Thoracic aorta (tissue), 2 donors: ENCODE measurements at places on chromosomes 1 and 21.

DNA sequence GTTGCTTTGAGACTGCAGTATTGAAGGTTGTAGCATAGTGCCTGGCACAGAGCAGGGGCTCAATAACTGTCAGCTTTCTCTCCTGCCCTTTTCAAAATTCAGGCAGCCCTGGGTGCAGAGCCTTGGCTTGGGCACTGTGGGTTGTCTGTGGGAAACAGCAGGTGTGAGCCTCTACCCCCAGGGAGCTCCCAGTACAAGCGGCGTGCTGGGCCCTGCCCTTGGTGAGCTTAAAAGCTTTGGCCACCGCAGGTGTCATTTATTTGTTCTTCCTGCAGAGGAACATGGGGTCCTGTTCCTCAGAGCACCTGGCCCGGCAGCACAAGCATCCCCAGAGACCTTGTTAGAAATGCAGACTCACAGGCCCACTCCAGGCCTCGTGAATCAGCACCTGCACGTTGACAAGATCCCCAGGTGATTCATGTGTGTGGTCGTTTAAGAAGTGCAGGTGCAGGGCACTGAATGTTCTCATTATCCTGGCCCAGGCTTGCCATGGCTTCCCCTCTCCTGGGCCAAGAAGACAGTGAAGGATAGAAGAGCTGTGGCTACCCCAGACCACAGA is 29.9 kb upstream of the IGSF21 start:
- H3K27me3 ChIP-seq = no peaks in the 10 kb centered on the region
- DNase-seq = no peak
- no peaks in the 10 kb centered on the region for H3K36me3 ChIP-seq

DNA sequence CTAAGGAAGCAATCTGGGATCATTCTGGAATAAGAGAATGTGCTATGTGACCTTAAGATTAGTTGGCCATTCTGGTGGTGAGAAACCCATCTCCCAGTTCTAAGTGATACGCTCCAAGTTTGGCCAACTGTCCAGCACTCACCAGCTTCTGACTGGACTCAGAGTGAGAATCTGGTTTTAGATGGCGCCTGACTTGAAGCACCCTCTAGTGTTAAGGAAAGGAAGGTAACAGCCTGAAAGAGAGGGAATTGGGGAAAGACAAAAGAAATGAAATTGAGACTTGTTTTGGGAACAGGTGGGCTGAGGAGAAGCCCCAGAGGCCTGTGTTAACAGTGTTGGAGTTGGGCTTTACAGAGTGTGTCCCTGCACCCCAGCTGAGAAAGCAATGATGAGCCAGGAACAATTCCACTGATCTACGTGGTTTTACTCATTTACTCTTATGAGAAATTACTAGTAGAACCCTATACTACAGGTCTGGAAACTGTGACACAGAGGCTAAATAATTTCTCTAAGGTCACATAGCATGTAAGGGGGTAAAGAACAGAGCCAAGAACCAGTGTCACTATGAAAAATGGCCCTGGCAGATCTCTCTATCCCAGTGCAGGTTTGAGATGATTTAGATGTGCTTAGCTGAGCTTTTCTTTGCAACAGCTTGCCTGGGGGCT is 9.3 kb upstream of the FCAMR start:
- H3K36me3 ChIP-seq = no peaks in the 10 kb centered on the region
- H3K27me3 ChIP-seq = no peaks in the 10 kb centered on the region
- no peak overlapping the region for H3K27ac ChIP-seq
- H3K4me3 ChIP-seq = no peak overlapping the region

DNA sequence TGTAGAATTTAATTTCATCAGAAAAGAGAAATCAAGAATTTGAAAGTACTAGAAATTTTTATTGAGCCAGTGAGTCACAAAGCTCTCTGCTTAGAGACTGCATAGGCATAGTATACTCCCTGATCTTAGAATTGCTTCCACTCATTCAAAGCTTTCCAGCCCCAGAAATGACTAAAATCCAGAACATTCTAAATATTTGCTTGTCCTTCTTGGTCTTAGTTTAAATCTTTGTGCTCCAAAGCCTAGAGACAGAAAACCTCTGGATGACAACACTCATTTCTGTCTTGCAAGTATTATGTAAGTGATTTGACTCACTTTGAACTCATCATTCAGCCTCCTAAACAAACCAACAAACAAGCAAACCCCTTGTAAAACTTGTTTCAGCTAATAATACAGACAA is 74.2 kb downstream of the PTPRC start:
- no peak overlapping the region for H3K4me3 ChIP-seq
- H3K27me3 ChIP-seq = no peaks in the 10 kb centered on the region
- DNase-seq = no peak
- H3K36me3 ChIP-seq = no peaks in the 10 kb centered on the region

DNA sequence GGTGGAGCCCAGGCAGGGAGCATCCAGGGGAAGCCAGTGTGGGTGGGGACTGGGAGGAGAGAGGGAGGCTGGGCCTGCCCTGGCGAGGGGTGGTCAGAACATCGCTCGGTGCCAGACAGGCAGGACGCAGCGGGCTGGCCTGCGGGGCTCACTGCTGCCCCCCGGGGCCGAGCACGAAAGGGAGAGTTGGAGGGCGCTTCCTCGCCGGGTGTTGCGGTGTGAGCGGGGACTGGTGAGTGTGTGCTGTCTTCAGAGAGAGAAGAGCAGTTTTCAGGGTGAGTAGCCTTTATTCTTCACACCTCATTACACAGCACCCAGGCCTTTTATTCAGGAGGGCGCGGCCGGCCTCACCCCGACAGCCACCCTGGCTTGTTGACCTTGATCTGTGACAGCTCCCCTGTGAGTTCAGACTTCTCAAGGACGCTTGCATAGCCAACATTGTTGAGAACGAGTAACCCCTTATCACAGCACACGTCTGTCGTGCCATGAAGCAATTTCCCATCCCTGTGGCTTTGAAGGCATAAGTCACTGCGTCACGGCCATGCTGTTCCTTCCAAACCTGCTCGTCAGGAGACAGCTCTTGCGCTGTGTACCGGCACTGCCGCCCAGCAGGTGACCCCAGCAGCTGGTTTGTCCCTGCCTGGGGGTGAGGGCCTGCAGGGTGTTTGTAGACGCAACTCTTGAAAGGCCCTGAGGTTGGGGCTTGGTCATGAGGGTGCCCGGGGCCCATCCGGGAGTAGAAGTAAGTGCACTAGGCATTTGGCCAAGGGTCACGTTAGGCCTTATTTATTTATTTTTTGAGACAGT is 54.6 kb downstream of the PRKCZ start:
- no peak for DNase-seq
- no peaks in the 10 kb centered on the region for H3K4me1 ChIP-seq
- H3K4me3 ChIP-seq = no peak overlapping the region

DNA sequence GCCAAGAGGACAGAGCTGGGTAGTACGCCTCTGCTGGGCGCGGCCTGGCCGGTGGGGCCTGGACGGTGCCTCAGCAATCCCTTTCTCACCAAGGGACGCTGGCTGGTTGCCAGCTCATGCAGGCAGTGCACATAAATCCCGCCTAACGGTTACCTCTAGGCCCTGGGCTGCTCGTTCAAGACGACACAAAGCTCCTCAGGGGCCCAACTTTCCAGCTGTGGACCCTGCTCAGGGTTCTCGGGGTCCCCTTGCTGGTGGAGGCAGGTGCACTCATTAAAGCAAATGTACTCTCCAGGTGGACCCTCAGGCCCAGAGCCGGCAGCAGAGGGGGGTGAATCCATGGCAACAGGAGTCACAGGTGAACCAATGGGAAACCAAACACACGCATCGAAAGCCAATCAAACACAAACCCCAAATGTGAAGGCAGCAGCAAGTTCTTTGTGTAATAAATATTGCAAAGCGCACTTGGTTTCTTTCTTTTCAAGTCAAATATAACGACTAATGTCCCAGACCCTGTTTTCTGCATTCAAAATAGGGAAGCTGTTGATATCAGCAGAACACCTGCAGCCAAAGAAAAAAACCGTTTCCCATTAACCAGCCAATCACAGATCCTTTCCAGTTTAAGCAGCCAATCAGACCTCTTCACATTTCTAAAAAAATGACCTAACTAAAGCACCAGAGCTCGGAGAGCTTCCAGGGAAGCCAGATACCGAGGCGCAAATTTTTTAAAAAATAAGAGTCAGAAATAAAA is 26.1 kb upstream of the CLSTN1 start:
- H3K4me1 ChIP-seq = no peaks in the 10 kb centered on the region
- H3K27ac ChIP-seq = no peak overlapping the region

DNA sequence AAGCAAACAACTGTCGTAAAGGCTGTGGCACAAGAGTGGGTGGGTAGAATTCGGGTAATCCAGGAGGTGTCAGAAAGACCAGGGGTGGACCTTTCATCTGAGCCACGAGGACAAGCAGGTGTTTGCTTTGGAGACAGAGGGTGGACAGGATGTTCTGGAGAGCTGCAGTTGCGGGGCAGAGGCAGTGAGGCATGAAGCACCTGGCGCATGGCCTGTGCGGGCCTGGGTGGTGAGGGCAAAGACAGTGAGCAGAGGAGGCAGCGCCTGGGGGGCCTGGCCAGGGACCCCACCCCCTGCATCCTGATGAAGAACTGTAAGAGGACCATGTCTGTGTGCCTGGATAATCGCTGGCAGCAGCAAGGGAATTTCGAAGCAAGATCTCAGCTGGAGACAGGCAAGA is 24.9 kb downstream of the KIF26B start:
- H3K4me1 ChIP-seq = no peaks in the 10 kb centered on the region
- DNase-seq = no peak
- no peaks in the 10 kb centered on the region for H3K27me3 ChIP-seq

DNA sequence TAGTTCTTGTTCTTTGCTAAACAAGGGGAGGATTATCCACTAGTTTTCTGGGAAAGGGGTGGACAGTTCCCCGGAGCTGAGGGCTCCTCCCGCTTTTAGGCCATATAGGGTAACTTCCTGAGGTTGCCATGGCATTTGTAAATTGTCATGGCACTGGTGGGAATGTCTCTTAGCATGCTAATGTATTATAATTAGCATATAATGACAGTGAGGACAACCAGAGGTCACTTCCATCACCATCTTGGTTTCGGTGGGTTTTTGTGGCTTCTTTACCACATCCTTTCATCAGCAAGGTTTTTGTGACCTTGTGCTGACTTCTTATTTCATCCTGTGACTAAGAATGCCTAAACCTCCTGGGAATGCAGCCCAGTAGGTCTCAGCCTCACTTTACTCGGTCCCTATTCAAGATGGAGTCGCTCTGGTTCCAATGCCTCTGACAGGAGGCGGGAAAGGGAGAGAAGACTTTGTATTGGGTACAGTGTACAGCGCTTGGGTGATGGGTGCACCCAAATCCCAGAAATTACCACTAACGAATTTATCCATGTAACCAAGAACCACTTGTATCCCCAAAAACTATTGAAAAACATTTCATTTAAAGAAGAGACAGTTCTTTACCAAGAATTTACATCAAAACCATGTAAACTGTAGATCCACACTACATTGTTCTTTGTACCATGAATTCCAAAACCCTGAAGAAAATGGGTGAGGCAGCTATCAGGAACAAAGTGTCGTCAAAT is 8.7 kb upstream of the SLC2A5 start:
- no peaks in the 10 kb centered on the region for H3K36me3 ChIP-seq
- no peak for DNase-seq
- no peak overlapping the region for H3K4me3 ChIP-seq
- no peaks in the 10 kb centered on the region for H3K4me1 ChIP-seq

DNA sequence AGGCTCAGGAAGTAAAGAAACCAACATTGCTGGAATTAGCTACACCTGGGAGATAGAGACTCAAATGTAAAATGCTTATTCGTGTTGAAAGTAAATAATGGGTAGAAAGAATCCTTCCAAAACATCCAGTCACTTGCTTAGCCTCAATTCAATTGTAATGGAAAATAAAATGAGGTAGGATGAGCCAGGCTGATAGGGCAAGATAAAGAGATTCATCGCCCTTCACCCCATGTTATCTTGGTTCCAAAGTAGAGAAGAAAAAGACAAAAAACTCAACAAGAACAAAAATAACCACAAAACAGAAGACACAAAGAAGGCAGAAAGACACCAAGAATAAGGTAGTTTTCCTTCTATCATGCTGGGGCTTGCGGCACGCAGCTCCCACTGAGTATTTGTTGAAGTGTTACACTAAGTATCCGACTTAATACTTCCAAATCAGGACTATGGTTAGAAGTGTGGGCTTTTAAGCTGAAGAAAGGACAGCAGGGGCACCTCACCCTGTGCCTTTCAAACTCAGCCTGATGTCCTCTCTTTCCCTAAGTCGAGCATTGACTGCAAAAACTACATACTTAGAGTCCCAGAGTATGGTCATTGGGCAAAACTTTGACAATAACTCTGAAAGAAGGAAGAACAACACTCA is 202.1 kb downstream of the VAV3 start:
- H3K4me3 ChIP-seq = no peak overlapping the region
- no peaks in the 10 kb centered on the region for H3K27me3 ChIP-seq
- DNase-seq = no peak
- no peaks in the 10 kb centered on the region for H3K36me3 ChIP-seq

GRCh38 chr1:69126796-69127195 is 440.9 kb upstream of the LRRC7 start:
- no peak overlapping the region for H3K4me3 ChIP-seq
- no peaks in the 10 kb centered on the region for H3K36me3 ChIP-seq
- H3K4me1 ChIP-seq = no peaks in the 10 kb centered on the region
- H3K27ac ChIP-seq = no peak overlapping the region
- H3K27me3 ChIP-seq = no peaks in the 10 kb centered on the region
- no peak for DNase-seq

DNA sequence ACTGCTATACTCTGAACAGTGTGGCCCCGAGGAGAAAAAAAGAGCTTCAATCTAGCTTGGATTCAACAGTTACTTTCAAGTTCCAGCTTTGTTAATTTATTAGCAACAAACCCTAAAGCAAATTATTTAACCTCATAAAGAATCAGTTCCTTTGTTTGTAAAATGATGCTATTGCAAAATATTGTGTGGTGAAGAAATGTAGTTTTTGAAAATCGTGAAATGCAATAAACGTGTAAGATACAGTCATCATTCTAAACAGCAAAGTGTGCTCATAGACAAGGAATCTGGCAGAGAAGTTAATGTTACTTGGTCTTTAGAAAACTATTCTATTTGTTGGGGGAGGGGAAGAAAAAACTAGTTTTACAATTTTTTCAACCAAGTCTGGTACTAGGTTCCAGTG is 297.6 kb upstream of the ADGRL4 start:
- H3K4me1 ChIP-seq = no peaks in the 10 kb centered on the region
- H3K36me3 ChIP-seq = no peaks in the 10 kb centered on the region
- DNase-seq = no peak
- no peaks in the 10 kb centered on the region for H3K27me3 ChIP-seq
- H3K27ac ChIP-seq = no peak overlapping the region

GRCh38 chr1:174998569-174999215 is 1.1 kb upstream of the CACYBP start:
- DNase-seq = no peak
- no peaks in the 10 kb centered on the region for H3K27me3 ChIP-seq
- no peaks in the 10 kb centered on the region for H3K36me3 ChIP-seq
- H3K27ac ChIP-seq = peak overlapping the region; percentile 97
- peaks cover 15% of the 10 kb centered on the region for H3K4me1 ChIP-seq

GRCh38 chr1:54158071-54158470 is 5.3 kb upstream of the CDCP2 start:
- no peak overlapping the region for H3K4me3 ChIP-seq
- no peaks in the 10 kb centered on the region for H3K27me3 ChIP-seq
- no peak overlapping the region for H3K27ac ChIP-seq
- H3K36me3 ChIP-seq = no peaks in the 10 kb centered on the region
- no peak for DNase-seq
- peaks cover 14% of the 10 kb centered on the region for H3K4me1 ChIP-seq

- H3K36me3 ChIP-seq = no peaks in the 10 kb centered on the region
- H3K27ac ChIP-seq = no peak overlapping the region
- no peaks in the 10 kb centered on the region for H3K4me1 ChIP-seq
- DNase-seq = no peak
- no peaks in the 10 kb centered on the region for H3K27me3 ChIP-seq
Measured at GRCh38 chr1:39509360-39510009, 18.0 kb downstream of the BMP8A start.

GRCh38 chr1:158353303-158354075 is at the start of gene CD1E:
CD1E (plus strand) TSS chr1:158353894; CDS start chr1:158353989, 95 bp downstream.
- DNase-seq = no peak
- no peak within 1 kb of the TSS for H3K27ac ChIP-seq
- H3K36me3 ChIP-seq = no peaks in the 10 kb centered on the region
- no peaks in the 10 kb centered on the region for H3K27me3 ChIP-seq
